ENCODE measurements at places on chromosomes 5 and 9.

GRCh38 chr9:89821081-89821480, 216.3 kb downstream of the GADD45G start:
- DNase-seq = no peak

DNA sequence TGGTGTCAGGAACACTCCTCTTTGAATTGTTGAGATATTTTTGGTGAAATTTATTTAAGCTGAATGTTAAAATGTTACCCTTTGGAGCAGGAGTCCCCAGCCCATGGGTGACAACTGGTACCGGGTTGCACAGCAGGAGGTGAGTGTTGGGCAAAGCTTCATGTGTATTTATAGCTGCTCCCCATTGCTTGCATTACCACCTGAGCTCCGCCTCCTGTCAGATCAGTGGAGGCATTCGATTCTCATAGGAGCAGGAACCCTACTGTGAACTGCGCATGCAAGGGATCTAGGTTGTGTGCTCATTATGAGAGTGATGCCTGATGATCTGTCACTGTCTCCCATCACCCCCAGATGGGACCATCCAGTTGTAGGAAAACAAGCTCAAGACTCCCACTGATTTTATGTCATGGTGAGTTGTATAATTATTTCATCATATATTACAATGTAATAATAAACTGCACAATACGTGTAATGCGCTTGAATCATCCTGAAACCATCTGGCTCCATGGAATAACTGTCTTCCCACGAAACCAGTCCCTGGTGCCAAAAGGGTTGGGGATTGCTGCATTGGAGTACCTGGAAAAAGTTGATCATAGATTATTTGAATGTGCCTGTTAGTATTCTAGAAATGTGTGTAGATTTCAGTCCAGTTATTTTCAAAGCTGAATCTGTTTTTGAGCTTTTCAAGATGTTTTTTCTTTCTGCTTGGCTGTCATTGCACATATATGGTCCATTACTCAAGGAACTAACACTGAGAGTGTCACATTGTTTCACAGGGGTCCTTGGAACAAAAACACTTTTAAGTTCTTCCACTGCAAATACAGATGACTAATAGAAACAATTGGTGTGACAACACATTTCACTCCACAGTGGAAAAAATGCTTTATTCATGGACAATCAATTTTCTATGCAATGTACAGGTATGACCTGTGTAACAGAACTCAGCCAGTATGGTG, 104.6 kb upstream of the TNFAIP8 start:
- DNase-seq = no peak

DNA sequence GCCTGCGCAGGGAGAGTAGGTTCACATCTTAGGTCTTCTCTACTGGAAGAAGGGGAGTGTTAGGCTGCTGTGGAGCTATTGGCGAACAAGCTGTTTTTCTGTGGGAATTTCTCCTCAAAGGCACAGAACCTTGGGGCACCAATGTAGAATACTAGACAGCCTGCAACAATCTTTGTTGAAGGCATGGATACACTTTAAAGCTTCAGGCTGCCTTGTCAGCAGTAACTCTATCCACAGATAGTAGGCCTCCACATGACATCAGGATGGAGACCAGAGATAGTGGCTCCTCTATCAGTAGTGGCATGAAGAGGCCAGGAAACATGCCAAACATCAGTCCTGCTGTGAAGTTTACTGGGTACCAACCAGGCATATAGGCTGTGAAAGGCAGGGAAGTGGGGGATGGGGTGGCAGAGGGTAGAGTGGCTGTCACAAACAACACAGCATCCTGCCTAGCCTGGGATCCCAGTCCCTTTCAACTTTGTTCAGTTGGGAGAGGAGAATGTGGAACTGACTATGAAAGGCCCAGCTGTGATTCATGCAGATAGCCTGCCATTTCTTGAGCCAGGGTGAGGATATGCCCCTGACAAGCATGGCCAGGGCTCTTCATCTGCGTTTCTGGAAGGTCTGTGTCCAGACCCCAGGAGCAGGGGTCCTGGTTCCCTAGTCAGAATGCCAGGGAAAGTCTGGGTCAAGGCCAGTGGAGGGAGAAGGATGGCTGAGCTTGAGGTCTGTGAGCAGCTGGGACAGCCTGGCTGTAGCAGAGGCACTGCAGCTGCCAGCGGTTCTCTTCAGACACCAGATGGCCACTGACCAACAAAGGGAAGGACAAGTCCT, 1.0 kb upstream of the HK3 start:
- no peak for DNase-seq

DNA sequence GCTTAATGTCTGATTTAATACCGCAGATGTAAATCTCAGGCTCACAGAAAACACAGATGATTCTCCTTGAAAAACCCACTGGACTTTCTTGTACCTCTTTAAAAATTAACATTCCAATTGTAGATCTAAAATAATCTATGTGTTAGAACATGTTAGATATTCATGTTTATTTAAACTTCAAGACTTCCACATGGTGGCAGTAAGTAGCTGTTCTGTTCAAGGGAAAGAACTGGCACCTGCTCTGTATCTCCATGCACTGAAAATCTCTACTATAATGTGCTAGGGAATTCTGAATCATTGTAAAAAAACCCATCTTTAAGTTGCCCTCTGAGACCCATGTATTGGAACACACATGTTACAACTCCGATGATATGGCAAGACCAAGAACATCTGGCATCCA, 366.9 kb downstream of the DMRTA1 start:
- DNase-seq = no peak

DNA sequence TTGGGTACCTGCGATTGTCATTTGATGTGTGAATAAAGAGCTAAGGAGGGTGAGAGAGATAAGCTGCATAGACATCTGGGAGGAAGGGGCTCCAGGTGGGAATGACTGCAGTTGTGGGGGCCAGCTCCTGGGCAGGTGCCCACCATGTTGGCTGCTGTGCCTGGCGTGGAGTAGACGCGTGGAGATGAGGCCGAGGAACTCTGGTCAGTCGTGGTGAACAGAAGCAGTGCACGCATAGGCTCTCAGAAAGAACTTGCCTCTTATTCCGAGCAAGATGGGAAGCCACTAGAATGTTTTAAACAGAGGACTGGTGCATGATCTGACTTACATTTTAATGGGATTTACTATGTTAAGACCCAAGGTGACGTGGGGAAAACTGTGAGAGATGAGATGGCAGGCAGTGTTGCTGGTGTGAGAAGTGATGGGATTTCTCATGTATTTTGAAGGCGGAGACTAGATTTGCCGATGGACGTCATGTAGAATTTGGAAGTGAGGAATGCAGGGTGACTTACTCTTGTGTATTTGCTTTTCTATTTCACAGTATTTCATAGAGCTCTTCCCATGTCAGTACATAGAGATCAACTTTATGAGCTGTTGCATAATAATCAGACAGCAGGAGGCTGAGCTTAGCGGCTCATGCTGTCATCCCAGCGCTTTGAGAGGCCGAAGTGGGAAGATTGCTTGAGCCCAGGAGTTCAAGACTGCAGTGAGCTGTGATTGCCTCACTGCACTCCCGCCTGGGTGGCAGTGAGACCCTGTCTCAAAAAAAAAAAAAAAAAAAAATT, 71.1 kb downstream of the EHMT1 start:
- no peak for DNase-seq

DNA sequence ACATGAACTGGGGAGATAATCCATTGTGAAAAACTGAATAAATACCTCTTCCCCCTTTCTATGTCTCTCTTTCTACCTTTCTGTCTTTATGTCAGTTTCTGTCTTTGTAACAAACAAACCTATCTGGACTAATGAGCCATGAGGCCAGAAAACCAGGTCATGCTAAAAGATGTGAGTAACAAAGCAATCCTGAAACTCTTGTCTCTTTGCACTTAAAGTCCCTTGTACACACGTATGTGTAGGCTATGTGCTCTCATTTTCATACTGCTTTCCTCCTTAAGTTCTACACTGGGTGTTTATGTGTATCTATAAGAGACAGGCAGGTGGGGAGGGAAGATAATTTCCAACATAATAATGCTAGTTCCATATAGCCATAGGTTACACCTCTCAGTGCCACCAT, 123.8 kb upstream of the PTGER4 start:
- DNase-seq = no peak

DNA sequence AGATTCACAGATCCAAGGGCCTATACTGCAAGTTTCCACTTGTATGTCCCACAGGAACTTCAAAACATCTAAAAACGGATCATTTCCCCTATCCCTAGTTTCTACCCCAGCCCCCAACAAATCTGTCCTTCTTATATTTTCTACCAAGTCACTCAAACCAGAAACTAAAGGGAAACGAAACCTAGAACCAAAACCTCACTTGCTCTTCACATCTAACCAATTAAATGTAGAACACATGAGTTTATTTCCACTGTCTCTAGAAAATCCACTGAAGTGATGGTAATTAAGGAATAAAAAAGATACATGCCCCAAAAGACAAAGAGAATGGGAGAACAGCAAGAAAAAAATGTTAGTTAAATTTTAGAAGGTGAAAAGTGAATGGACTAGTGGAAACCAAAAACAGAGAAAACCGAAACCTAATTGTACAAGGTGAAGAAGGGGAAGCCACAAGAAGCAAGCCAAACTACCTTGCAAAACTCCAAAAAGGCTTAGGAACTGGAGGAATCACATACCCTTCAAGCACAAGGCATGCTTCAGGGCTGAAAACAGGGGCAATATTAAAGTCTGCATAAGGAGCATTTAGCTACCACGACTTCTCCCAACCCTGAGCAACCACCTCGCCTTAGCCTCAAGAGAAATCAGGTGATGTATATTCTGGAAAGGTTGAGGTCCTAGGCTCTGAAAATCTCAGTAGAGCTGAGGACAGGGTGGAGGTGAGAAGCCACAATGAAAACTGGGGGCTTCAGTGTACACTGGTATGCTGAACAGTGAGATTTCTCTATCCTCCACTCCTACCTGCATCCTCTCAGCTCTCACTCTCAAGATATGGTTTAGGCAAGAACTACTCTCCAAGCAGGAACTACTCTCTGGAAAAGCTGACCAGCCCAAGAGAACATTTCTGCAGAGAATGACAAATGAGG, 11.1 kb downstream of the SMU1 start:
- DNase-seq = no peak

DNA sequence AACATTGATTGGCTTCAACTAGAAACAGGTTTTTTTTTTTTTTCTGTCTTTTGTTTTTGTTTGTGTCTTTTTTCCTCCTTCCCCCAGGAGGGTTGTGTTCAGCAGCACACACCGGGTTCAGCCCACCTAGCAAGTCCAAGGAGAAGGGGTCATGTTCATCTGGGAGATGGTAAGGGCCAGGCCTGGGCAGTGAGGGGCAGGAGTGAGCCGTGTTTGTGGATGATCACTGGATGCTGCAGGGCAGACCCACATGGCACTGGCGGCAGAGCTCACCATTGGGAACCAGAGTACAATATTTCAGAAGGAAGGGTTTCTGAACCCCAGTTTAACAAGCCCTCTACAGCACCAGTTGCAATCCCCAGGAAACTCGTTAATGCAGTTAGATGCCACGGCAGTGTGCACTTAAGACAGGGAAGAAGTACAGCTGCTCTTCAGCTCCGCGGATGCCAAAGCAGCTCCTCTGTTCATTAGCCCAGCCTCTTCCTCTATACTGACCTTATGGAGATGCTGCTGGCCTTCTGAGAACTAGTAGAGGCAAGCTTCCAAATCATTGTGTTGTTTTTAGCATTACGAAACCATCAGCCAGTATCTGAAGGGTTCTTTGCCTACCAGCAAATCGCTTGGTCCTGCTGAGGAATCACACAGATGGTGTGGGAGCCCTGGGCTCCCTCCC, 508.2 kb upstream of the WWC1 start:
- DNase-seq = no peak

DNA sequence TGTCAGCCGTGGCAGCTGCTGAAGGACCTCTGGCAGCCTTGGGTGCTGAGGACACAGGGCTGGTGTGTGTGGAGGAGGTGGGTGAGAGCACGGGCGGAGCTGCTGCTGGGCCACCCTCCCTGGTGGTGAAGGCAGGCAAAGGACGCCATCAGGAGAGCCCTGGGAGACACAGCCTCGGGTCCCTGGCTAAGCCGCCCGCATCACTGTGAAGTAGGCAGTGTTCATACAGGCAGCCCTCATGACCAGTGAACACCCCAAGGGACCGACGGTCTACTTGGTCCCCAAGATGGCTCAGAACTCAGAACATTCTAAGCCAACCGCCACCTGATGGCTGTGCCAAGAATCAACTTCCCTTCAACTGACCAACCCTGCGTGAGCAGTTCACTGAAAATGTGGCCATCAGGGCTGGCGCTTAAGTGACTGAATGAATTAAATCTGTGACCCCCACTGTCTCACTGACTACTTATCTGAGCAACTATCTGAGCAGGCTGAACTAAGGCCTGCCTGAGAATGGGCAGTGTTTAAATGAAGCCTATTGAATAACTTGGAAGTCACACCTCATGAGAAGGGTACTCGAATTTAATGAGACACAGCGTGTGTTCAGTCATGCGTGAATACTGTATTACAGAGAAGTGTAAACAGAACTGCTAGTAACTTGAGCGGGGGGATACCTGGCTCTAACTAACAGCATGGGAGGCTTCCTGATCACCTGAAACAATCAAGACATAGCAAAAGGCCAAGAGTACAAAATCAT, 54.7 kb upstream of the SIMC1 start:
- DNase-seq = no peak

DNA sequence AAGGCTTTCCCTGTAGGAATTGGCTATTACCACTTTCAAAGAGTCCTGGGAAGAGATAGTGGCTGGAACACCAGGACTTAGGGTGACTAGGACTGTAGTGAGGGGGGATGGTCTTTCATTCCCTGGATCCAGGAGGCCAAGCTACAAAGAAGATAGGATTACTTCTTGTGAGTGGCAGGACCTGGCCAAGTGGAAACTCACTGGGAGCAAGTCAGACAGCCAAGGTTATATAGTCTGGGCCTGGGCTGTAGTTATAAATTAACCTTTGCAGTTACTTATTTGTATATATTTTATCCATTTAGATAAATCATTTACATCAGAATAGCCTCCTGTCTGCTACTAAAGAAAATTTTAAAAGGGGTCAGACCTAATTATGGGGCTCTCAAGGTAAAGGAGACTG, 124.3 kb downstream of the TLR4 start:
- DNase-seq = no peak

GRCh38 chr5:149893403-149893931, 51.1 kb downstream of the PDE6A start:
- DNase-seq = no peak

DNA sequence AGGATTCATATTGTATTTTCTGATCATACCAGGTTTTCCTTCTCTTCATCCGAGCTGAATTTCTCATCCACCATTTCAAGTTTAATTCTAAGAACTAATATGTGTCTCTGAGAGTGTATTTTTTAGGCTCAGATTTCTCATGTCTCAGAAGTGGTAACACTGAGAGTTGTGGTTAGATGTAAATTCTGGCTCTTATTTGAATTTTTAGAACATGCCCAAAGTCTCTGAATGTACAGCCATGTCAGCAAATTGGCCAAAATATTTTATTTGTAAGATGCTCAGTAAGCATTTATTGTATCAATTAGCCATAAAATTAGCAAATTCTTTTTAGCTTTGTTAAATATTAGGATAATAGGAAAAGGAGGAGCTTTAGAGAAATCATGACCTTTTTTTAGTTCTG, 16.6 kb downstream of the SV2C start:
- no peak for DNase-seq

DNA sequence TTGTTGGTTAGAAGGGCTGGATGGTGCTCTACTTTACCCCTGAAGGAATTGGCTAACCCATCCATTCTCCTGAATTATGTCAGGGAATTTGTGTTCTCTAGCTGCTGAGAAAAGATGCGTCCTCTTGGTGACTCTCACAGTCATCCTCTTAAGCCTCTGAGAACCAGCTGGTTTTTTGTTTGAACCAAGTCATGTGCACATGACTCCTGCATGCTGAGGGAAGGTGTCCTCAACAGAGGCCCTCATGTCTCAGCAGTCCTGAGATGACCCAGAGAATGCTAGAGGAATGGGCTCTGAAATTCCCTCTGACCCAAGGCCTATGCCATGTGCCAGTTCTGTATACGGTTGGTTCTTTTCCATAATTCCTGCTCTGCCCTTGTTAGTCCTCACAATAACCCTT, 10.4 kb upstream of the C5orf63 start:
- DNase-seq = no peak

Data from heart right ventricle (tissue), 16 donors.